IMR-90 (cell line): ENCODE measurements at places on chromosomes 2 and 18. TPM values are rescaled to one million over a fixed set of nuclear protein-coding genes. Genes with fewer than 3 reads are reported as not detected.

Gene ICA1L
- 1.8 and 1.9 TPM in 2 replicates for total RNA-seq

Gene RIT2
- not detected in 2 replicates for total RNA-seq

Gene CCDC121
- total RNA-seq = 2.0 and 2.2 TPM in 2 replicates

Gene NEU2
- not detected in 2 replicates for total RNA-seq

Gene ASB3
- 36.2 and 39.2 TPM in 2 replicates for total RNA-seq

Gene G6PC2
- not detected in 2 replicates for total RNA-seq
